ENCODE measurements at places on chromosomes 3 and 15.

DNA sequence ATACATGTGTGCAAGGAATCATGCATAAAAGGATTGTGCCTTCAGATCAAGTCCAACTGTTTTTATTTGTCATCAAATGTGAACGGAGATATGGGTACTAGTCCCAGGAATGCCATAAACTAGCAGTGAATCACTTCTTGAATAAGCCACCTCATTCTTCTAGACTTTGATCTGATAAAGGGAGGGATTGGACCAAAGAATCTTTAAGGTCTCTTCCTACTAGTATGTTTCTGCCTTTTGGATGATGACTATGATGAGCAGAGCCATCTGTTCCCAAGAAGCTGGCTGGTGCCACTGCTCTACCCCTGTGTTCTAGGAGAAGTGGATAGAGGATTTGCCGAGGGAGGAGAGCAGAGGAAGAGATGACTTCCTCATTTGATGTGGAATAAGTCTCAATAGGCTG is 28.8 kb upstream of the UACA start:
- DNase-seq, result no peak

GRCh38 chr15:64151727-64152506 is at the start of gene SNX22:
TSS of gene SNX22 (plus strand) at chr15:64151731. CDS start at chr15:64151776, 45 bp downstream.
- DNase-seq, result no peak

GRCh38 chr15:82640672-82641071 is 6.5 kb downstream of the CPEB1 start:
- DNase-seq, result no peak

GRCh38 chr3:107241217-107241616 is 136.0 kb upstream of the CCDC54 start:
- no peak for DNase-seq

DNA sequence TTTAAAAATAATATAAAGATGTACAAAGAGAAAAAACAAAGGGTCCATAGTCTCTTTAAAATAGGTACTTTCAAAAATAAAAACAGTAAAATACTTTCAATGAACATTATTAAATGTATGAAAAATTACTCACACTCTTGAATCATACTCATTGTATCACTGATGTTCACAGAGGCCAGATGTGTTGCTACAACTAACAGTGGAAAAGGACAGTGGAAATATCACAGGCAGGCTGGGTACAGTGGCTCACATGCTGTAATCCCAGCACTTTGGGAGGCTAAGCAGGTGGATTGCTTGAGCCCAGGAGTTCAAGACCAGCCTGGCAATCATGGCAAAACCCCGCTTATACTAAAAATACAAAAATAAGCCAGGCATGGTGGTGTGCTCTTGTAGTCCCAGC is 26.8 kb downstream of the NPHP3 start:
- no peak for DNase-seq

DNA sequence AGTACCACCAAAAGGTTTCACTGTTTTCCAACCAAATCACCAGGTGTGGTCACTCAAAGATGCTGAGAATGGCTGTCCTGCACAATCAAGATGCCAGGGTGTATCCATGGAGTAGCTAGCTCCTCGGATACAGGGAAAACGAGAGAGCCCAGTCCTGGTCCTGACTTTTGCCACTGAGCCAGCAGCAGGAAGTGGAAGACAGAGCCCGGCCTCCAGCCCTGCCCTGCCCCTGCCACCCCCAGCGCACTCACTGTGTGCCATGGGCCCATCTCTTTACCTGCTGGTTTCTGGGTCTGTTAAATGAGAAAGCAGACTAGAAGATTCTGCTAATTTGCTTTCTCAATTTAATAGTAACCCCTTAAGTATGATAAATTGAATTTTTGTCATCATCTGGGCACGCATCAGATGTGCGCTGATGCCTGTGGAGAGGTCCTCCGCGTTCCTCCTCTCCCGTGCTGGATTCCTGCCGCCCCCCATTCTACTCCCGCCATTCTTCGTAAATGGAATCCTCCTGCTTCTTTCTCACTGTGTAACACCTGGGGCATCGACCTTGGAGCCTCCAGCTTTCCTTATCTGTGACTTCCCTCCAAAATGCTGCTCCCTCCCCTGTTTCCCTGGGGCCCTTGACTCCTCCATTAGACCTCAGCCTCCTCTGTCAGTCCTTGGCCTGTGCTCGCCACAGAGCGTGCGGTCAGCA is 18.0 kb downstream of the TNFAIP8L3 start:
- no peak for DNase-seq

DNA sequence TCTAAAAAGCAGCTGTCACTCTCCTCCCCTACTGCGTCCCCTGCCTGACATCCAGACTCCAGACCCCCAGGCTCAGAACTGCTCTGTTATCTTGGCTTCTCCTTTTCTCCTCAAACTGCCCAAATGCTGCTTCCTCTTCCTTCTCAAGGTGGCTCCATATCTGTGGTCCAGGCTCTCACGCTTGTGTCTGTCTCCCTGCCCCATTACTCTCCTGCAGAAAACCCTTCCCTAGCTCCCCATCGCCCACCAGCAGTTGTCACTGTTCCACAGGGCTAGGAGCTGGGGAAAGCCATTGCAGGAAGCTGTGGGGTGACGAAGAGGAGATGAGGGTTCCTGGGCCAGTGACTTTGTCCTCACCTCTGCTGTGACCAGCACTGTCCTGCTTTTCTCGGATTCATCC is 30.7 kb upstream of the CGNL1 start:
- no peak for DNase-seq

DNA sequence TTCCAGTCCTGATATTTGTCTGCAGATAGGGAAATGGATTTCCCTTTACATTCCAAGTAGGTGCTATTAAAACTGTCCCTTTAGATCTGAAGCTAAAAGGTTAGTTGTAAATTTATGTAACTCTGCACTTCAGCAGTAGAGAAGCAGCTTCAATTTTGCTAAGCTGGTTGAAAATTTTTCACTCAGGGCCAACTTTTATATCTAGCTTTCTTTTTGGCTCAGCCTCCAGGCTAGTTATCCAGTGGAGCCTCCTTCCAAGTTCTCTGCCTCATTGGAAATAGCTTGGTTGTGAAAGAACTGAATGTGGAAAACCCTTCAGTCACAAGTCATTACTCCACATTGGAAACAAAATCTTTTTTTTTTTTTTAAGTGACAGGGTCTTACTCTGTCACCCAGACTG is 8.2 kb upstream of the ZNF660 start:
- DNase-seq, result no peak

DNA sequence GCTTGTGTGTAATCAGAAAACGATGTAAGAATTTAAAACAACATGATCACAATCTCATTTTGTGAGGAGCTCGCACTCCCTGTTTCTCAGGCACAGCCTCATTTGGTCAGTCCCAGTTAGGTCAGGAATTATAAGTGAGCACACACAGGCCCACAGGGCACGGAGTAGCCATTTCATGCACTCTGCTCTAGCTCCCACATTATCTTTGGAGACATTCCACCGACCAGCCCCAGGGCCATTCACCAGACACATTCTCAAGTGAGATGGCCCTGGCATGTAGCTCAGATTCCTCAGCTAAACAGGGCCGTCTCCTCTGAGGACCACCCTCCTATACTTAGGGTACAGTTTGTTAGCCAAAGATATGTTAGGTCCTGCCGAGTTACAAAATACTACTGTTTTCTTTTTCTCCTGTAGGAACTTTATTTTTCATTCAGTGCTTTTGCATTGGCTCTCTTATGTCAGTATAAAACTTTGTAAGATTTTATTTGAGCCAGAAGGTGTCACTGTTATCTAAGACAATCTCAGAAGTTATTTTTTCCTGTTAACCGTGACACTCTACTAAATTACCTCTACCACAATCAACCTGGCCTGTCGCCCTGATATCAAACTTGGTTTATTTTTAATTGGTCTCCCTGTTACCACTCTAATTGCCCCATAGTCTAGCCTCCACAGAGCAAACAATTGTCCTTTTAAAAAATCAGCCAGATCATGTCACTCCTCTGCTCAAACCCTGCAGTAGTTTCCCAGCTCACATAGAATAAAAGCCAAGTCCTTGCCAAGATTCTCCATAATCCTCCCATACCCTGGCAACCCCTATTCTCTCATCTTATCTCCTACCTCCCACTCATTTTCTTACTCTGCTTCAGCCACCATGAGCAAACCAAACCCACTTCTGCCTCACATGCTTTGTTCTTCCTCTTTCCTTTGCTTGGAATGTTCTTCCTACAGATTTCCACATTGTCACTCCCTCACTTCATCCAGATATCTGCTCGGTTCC is 105.7 kb downstream of the PPP2R3A start:
- no peak for DNase-seq

DNA sequence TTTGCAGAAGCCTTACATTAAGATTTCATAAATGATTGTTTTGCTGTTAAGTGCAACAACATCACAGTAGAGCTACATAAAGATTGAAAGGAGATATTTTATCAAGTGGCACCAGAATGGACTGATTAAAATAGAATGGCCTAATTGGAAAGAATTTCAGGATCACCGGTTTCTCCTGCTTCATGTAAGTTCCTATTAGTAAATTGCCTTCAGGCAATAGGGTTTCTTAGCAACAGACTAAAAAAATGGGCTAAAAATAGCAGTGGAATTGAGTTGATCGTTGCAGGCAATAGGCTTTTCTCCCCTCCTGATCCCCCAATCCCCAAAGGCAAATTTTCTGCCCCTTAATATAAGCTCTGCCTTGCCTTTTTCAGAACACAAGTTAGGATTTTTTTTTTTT is 917 bp downstream of the LNP1 start:
- no peak for DNase-seq

DNA sequence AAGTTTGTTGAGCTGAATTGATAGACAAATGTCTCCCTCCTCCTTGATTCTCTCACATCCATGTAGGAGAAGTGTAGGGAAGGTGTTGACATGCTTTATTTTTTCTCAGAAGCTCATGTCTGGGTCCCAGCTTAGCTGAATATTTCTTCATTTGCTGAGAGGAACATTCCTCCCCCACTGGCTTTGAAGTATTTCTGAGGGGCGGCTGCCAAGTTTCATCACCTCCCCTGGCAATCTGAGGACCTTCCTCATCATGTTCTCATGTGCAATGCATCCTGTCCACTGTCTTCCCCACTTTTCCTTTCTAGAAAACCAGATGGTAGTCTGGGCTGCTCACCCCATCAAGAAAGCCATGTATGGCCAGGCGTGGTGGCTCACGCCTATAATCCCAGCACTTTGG is 168.9 kb upstream of the RGMA start:
- no peak for DNase-seq

DNA sequence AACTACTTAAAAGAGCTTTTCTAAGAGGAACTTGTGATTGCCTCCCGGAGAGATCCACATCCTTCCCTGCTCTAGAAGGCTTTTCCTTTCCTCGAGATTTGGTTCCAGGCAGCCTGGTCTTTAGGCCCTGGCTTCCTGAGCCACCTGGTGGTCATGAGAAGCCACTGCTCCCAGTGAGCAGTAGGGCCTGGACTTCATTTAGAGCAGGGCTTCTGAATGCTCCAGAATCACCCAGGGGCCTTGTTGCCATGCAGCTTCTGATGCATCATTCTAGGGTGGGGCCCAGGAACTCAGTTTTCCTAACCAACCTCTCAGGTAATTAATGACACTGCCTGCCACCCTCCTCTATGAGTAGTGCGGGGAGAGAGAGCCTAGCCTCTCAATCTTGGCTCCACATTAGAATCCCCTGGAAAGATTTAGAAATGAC is 29.6 kb downstream of the PSMD6 start:
- DNase-seq, result peak; percentile 39

GRCh38 chr3:186569779-186570095 is 783 bp upstream of the DNAJB11 start:
- DNase-seq, result no peak

GRCh38 chr3:184336547-184337398 is 627 bp upstream of the FAM131A start:
- no peak for DNase-seq

GRCh38 chr3:66604481-66604880 is 103.7 kb upstream of the LRIG1 start:
- DNase-seq, result no peak

- no peak for DNase-seq
Measured at GRCh38 chr3:125042725-125043406, 12.9 kb downstream of the HEG1 start.

GRCh38 chr3:55882006-55882405 is 394.9 kb upstream of the WNT5A start:
- no peak for DNase-seq

- peak; percentile 76 for DNase-seq
Measured at GRCh38 chr15:71050461-71050860, 64.8 kb upstream of the THSD4 start.
